ENCODE measurements at places on chromosomes 2 and 18.

- DNase-seq, result no peak
Measured at GRCh38 chr2:236536727-236537398, 32.8 kb upstream of the ACKR3 start.

GRCh38 chr18:44882163-44882868 lies 201.6 kb downstream of the SETBP1 start:
- no peak for DNase-seq

GRCh38 chr2:123770996-123771720 lies 253.9 kb upstream of the CNTNAP5 start:
- DNase-seq, result no peak

- DNase-seq, result no peak
Measured at GRCh38 chr2:171185941-171186340, 25.2 kb upstream of the TLK1 start.

DNA sequence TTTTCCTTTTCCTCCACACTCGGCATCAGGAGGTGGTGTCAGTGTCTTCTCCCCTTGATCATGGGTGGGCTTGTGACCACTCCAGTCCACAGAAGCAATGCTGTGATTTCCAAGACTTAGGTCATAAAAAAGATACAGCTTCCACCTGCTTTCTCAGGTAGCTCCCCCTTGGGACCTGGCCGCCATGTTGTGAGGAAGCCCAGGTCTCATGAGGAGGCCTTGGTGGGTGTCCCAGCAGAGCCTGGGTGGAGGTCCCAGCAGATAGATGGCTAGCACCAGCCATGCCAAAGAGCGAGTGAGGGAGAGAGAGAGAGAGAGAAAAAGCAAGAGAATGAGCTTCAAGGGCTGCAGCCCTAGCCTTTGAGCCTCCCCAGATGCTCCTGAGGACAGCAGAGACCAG lies 16.0 kb downstream of the SLC66A2 start:
- no peak for DNase-seq

- no peak for DNase-seq
Measured at GRCh38 chr2:100522430-100522829, 40.4 kb upstream of the PDCL3 start.

DNA sequence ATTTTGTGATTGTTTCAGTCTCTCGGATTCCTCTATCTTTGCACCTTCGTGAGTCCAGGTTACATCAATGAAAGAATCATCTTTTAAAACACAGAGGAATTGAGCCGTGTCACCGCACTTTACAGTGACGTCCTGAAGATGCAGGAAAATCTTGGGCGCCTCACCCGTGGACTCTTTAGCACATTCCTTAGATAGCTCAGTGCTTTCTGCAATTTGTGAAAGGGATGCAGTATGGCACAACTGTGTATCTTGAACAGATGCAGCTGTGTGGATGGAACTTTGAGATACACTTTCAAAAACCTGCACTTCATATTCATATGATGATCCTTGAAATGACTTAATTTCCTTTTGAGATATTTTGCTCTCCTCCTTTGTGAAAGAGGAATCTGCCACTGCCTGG lies 50.9 kb downstream of the TTN start:
- no peak for DNase-seq

GRCh38 chr2:233446121-233446520 lies 91.8 kb downstream of the DGKD start:
- DNase-seq, result no peak

DNA sequence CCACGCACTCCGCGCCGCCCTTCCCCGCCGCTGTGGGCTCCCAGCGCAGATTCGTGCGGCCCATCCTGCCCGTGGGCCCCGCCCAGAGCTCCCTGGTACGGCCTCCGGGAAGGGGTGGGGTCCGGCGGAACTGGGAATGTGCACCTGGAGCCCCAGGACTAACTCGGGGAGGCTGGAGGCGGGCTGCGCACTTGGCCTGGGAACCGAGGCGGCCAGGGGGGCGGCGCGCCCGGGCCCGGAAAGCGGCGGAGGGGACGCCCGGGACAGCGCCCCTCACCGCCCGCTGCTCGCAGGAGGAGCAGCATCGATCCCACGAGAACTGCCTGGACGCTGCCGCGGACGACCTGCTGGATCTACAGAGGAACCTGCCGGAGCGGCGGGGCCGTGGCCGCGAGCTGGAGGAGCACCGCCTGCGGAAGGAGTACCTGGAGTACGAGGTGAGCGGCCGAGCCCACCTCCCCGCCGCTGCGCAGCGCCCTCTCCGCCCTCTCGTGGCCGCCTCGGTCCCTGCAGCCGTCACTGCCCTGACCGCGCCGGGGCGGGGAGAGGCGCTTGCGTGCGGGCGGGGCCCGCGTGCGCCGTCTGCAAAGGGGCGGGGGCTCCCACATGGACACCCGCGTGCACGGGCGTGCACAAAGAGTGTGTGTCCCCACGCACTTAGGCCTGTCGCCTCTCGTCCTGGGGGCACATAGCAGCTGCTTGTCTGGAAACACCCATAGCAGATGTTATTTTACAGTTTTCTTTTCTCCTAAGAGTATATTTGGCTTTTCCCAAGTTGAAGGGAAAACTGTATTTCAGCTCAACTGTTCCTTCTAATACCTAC lies 25.2 kb downstream of the PSD4 start:
- peak; percentile 52 for DNase-seq

- DNase-seq, result no peak
Measured at GRCh38 chr2:85741211-85741832, 12.5 kb upstream of the ATOH8 start.
